D341Med (cell line): ENCODE measurements at places on chromosomes 4 and X.

DNA sequence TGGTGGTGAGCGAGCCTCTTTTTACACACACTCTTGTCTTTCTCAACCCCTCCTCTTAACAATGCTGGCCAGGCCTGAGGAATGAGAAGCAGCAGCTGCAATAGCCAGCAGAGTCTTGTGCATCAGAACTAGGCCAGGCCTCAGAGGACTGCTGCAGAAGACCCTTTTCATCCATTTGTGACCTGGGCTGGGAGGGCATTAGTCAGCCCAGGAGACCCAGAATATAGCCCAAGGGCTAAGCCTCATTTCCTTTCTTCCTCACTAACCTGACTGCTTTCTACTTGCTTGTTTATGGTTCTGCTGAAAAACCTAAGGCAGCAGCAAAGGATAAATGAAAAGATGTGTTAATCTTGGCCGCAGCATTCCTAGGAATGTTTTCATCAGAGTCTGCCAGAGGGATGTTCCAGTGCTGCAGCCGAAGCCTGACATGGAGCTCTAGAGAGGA, 254.7 kb upstream of the AR start:
- no peak for DNase-seq

DNA sequence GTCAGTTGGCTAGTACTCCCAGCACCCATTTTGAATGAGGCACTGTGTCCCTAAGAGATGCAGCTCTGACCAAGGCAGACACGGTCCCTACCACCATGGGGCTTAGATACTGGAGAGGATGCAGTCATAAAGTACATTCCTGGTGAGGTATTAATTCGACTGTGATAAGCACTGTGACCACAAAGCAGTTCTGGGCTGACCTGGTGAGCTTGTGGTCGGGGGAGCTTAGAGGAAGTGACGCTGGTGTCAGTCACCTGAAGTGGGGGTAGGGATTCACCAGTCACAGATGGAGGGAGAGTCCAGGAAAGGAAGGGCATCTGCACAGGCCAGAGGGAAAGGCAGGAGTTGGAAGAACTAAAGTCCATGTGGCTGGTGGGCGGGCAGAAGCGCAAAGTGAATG, 15.8 kb upstream of the CLTRN start:
- DNase-seq = no peak

GRCh38 chr4:25580633-25581467, 74.8 kb upstream of the SLC34A2 start:
- DNase-seq = peak; percentile 68

- DNase-seq = no peak
Measured at GRCh38 chr4:66769441-66769840, 775.9 kb downstream of the CENPC start.

GRCh38 chr4:185305979-185306442, 89.7 kb downstream of the LRP2BP start:
- no peak for DNase-seq

- no peak for DNase-seq
Measured at GRCh38 chrX:17525762-17526555, 151.0 kb downstream of the NHS start.

GRCh38 chrX:79511799-79512198, 144.7 kb upstream of the ITM2A start:
- DNase-seq = no peak

DNA sequence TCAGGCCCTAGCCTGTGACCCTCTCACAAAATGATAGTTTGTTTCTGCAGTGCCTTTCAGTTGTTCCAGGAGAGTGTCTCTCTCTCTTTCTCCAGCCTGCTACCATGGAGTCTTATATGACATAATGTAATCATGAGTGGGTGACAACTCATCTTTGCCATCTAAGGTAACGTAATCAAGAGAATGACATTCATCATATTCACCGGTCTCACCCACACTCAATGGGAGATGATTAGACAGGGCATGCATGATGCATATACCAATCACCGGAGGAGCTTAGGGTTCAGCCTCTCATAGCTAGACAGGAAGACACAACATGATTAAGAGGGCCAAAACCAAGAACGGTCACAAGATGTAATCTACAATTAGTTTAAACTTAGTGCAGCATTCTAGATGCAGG, 97.1 kb upstream of the FAM9B start:
- no peak for DNase-seq

DNA sequence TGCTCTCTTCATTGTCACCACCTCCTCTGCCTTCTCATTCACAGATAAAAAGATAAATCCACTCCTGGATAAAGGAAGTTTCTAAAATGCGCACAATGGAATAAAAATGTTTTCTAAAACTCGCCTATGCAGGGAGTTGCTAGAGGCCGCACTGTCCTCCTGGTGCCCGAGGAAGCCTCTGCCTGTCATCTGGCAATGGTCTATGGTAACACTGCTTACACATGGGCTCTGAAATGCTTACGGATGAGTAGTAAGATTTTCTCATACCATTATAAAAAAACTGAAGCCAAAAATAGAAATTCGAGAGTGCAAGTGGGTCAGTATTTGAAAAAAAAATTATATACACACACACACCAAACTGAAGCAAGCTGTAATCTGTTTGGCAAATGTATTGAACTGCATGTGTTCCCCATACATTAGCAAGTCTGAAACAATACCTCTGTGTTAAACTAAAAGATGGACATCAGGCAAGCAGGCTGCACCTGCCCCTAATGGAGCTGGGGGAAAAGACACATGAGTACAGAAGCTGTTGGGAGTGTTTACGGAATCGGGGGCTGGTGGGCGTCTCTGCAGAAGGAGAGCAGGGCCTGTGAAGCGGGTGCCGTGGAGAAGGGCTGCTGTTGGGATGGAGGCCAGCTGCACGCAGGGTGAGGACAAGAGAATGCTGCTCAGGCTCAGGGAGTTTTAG, 103.3 kb upstream of the FAT1 start:
- DNase-seq = no peak
